ENCODE measurements at places on chromosomes 1 and 21. TPM values are rescaled to one million over a fixed set of nuclear protein-coding genes. Genes with fewer than 3 reads are reported as not detected.

Gene CHRM3
- total RNA-seq, result under 0.01 TPM

Gene FCRL5
- total RNA-seq, result not detected

Gene NBPF10
- total RNA-seq, result 1.3 TPM

Gene KCND3
- total RNA-seq, result 1.3 TPM

Gene CLCA2
- total RNA-seq, result 0.43 TPM
